ENCODE measurements at places on chromosomes 4 and X. TPM values are rescaled to one million over a fixed set of nuclear protein-coding genes. Genes with fewer than 3 reads are reported as not detected.

The SSX2 gene
- not detected for total RNA-seq

DNA sequence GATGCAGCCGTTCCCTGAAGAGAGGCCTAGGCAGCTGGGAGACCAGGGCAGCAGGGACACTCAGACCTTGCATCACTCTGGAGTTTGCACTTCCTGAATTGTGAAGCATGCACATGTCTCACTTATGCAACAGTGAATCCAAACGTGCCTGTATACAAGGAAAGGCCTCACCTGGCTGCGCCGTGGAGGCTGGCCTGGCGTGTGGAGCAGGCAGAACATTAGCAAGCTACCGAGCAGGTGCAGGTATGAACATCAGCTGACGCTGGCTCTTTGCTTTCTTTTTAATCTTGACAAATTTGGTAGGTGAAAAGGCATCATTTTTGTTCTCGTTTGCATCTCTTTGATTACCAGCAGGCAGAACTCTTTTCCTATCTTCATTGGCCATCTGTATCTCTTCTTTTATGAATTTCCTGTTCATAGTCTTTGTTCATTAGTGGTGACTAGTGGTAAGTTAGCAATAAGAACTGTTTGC, 37.1 kb upstream of the IRAK1 start:
- no peak for DNase-seq

DNA sequence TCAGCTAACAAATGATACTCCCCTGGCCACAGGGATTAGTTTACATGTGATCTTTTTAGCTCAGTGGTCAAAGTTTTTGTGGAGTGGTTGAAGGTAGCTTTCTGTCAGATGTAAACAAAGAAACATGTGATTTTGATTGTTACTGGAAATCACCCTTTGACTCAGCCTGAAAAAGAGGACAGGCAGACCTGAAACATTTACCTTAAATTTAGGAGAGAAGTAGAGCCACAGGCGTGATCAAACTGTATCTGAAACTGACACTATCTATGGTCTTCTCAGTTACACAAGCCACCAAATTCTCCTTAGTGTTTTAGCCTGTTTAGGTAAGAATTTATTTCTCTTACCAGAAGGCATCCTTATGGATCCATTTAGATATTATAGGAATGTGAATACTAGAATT, 136.7 kb downstream of the CBLL2 start:
- no peak for DNase-seq

DNA sequence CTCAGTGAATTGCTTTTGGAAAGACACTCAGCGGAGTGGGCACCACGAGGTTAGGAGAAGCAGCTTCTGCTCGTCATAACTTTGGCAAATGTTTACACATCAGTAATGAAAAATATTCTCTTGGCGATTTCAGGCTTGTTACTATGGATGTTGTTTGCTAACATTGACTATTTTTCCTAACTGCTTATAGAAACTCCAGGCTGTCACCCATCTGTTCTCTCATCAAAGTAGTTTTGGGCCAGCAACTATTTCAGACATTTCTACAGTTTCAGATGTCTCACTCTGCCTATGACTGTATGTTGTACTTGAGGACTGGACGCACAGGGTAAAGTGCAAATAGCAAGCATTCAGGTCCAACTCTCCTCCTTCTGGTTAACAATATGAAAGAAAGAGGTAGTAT, 346.7 kb downstream of the TRIML1 start:
- DNase-seq = no peak

The PCSK1N gene
- 2.5 TPM for total RNA-seq

- no peak for DNase-seq
Observed at GRCh38 chrX:13271511-13271910, 48.3 kb downstream of the ATXN3L start.

Measured in tongue (tissue), 3 donors.